ENCODE measurements at places on chromosomes 3 and 15. TPM values are rescaled to one million over a fixed set of nuclear protein-coding genes. Genes with fewer than 3 reads are reported as not detected.

The U2SURP gene
- total RNA-seq: 65.5 TPM

DNA sequence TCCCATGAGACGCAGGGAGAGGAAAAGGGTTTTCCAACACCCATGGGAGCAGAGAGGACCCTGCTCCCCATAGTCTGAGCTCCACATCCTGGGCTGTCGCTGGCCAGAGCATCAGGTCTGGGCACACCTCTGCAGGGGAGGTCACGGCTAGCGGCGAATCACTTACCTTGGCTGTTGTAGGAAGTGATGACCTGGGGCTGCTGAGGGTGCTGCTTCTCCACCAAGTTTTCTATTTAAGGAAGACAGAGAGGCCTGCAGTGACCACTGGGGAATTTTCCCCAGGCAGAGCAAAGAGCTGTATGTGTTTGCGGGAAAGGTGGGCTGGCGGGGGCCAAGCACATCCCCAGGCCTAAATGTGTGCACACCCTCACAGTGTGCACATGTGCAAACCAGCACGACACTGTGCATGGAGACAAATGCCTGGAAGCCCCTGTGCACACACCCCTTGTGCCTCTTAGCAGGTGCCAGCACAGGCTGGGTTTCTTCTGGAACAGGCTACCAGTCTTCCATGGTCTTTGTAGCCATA lies 7.6 kb downstream of the KY start:
- no peak for DNase-seq

GRCh38 chr3:66177026-66177425 lies 43.8 kb upstream of the SLC25A26 start:
- DNase-seq: no peak

GRCh38 chr3:190593075-190593474 lies 79.2 kb downstream of the IL1RAP start:
- no peak for DNase-seq

The MCF2L2 gene
- 0.87 TPM for total RNA-seq

DNA sequence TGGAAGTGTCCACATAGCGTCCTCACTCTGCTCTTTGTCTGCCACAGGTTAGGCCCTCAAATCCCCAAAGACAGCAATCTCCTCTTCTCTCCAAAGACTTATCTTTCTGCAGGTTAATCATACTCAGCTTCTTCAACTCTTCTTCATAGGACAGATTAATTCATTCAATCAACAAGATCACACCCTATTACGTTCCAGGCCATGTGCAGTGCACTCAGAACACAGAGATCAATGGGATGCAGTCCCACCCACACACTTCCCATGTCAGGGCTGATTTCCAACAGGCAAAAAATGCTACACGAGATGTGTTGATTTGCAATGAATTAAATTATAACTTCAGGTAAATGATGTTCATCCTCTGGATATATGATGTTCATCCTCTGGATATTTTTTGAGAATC lies 33.5 kb upstream of the ZNF639 start:
- no peak for DNase-seq

DNA sequence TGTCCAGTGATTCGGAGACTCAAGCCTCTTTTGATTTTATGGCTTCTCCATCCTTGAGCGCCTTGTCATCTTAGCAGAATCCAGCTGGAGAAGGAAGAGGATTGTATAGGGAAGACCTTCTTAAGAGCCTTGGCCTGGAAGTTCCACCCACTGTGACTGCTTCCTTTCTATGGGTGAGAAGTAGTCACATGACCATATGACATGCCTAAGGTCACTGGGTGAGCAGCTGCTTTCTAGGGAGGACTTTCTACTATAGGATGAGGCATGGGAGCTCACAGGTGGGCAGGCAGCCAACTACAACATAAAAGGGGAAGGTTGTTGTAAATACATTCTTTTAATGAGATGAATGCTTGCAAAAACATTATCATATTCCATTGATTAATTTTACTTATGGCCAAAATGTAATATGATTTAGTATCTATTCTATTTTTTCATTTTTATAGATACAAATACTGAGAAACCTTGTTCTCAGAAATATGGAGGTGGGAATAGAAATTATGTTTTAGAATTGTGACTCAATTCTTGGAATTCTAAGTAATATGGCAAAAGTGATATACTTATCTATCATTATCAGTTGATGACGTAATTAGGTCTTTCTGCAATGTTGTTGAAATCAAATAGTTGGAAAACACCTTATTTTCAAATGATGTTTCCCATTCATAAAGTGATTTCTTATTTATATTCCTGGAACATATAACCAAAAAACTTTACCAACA lies 53.6 kb upstream of the MINAR1 start:
- DNase-seq: no peak

DNA sequence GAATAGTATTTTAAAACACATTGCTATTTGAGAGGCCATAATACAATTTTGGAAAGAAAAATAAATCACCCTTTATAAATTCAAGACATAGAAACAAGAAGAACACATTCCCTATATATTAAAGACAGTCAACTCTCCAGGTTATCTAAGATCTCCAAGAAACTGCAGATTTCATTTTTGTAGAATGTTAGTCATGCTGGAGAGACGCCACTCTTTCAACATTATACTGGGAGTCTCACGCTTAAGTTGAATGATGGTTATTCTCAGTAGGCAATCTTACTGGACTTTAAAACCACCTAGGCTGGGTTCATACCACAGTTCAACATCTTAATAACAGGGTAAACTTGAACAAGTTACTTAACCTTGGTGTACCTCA lies 3.6 kb upstream of the CHRM5 start:
- DNase-seq: no peak

GRCh38 chr3:139559541-139559940 lies 20.0 kb upstream of the RBP1 start:
- DNase-seq: no peak

The LRTM1 gene
- total RNA-seq: not detected

The TRIM69 gene
- total RNA-seq: 7.7 TPM

The CNTN3 gene
- total RNA-seq: 0.46 TPM

DNA sequence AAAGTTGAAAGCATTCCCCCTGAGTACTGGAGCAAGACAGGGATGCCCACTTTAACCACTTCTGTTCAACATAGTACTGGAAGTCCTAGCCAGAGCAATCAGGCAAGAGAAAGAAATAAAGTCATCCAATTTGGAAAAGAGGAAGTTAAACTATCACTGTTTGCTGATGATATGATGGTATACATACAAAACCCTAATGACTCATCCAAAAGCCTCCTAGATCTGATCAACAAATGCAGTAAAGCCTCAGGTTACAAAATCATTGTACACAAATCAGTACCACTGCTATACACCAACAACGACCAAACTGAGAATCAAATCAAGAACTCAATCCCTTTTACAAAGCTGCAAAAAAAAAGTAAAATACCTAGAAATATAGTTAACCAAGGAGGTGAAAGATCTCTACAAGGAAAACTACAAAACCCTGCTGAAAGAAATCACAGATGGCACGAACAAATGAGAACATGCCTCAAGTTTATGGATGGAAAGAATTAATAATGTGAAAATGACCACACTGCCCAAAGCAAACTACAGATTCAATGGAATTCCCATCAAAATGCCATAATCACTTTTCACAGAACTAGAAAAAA lies 40.3 kb downstream of the RPL39L start:
- DNase-seq: no peak

The EPHA3 gene
- not detected for total RNA-seq

DNA sequence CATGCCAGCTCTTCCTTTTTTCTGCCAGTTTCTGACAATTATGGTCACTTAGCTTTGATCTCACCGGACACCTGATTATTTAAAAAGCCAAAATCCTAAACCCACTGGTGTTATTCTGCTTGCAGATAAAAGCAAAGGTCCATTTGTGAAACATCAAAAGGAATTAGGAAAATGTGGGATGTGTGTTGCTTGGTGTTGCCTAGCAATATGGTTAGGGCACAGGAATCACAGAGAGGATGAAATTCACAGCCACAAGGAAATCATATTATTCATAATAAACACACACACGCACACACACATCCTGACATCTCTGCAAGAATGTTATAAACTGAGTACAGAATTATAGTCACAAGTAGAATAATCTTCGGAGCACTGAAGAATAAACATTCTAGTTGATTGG lies 89.3 kb upstream of the BHLHE40 start:
- DNase-seq: no peak

- DNase-seq: no peak
Measured at GRCh38 chr3:120450600-120451271, at the start of gene FSTL1. FSTL1 (minus strand) TSS chr3:120450992; CDS start chr3:120450746, 246 bp downstream.

- DNase-seq: no peak
Measured at GRCh38 chr3:116661196-116661595, 48.4 kb upstream of the TUSC7 start.

GRCh38 chr3:107284612-107285011 lies 92.6 kb upstream of the CCDC54 start:
- no peak for DNase-seq

DNA sequence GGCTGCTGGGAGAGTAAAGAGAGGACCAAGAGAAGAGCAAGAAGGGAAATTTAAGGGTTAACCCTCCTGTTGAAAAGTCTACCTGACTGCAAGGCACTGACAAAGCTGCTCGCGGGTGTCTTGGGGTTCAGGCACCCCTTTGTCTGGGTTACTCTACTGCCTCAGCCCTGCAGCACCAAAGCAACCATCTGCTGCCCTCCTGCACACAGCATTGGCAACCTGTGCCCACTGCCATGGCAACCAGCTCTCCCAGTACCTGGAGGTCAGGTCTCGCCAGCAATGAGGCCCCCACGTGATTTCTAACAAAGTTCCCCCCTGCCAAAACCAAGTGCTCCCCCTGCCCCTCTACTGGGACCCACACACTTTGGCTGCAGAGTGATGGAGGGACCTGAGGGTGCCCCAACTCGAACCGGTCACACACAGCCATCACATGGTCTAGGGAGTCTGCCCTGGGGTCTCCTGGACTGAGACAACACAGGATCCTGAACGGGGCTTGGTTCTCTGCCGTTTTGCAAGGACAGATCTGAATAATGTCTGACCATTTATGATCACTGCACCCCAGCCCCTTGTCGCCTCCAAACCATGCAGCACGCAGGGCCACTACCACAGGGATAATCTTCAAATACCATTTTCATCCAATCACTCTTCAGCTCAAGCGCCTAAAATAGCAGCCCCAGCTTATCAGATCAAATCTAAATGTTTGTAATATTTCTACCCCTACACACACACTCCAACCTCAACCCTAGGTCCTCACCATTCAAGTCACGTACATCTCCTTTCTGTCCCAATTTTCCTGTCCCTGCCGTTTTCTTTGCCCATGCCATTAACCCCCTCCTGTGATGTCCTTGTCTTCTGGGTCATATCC lies 50.7 kb downstream of the ADCY5 start:
- no peak for DNase-seq

- no peak for DNase-seq
Measured at GRCh38 chr15:36841193-36841592, 259.2 kb downstream of the MEIS2 start.

The CHST13 gene
- 0.29 TPM for total RNA-seq

The PLIN1 gene
- total RNA-seq: 0.06 TPM

The OR5K2 gene
- total RNA-seq: not detected

The C2CD4A gene
- total RNA-seq: 0.35 TPM

The LMAN1L gene
- not detected for total RNA-seq

- no peak for DNase-seq
Measured at GRCh38 chr3:192365571-192365970, 361.8 kb downstream of the FGF12 start.

The P2RY13 gene
- not detected for total RNA-seq

DNA sequence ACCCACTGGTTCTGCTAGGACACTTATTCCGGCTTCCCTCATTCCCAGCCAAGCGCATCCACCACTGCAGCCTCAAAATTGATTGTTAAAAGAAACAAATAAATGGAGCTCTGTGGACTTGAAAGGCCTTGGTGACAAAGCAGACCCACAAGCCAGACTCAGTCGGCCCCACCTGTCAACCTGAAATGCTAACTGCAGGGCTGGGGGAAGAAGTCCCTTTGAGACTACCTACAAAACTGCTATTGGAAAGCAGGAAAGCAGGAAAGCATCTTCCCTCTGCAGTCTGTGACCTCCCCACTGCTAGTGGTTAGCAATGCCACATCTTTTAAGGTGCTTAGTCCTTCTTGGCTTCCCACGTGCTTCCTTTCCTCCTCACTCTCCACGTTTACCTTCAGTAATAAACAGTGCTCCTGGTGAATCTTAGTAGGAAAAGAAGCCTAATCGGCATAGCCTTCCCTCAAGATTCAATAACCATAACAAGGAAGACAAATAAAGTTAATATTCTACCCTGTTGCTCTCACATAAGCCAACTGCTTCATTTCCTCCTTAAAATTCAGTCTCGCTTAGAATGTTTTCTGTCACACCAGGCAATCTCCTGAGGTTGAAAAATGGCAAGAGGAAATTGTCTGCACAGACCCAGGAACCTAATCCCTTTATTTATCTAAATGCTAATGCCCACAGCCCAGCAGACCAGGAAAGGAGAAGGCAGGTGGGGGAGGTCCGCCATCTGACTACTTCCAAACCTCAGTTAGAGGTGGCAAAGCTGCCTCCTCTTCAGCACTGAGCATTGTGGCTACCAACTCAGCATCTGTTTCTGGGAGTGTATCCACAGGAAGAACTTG lies 296.2 kb downstream of the NEK10 start:
- DNase-seq: no peak

DNA sequence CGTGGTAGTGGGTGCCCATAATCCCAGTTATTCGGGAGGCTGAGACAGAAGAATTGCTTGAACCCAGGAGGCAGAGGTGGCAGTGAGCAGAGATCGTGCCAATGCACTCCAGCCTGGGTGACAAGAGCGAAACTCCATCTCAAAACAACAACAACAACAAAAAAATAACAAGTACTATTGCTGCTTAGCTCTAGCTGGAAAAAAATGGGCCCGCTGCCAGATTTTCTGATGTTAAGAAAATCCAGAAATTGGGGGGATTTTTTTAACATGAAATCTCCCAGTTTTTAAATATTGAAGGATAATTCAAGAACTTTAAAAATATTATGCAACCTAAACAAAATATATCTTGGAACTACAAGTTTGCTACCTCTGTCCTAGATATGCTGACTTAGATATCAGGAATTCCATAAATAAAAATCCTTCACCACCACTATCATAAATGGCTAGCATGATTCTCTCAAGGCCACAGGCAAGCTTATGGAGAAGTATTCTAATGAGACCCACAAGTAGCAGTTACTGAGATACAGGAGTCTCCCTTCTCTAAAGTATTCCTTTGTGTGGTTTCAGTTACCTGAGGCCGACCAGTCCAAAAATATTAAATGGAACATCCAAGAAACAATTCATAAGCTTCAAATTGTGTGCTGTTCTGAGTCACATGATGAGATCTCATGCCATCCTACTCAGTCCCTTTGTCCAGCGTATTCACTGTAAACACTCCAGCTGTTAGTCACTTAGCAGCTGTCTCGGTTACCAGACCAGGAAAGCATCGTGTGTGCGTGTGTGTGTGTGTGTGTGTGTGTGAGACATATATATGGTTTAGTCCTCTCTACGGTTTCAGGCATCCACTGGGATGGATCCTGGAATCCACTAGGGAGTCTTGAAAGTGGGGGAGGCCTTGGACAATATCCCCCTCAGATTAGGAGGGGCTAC lies 277.2 kb downstream of the TBL1XR1 start:
- no peak for DNase-seq
